ENCODE measurements at places on chromosomes 5 and 9. TPM values are rescaled to one million over a fixed set of nuclear protein-coding genes. Genes with fewer than 3 reads are reported as not detected.

The GFPT2 gene
- polyA plus RNA-seq, result 17.4 TPM

The TAS2R1 gene
- polyA plus RNA-seq, result not detected

The POU5F2 gene
- polyA plus RNA-seq, result 0.11 TPM

The PIK3R1 gene
- 103 TPM for polyA plus RNA-seq

The ADAMTS13 gene
- polyA plus RNA-seq, result 13.4 TPM

The PCAT7 gene
- polyA plus RNA-seq, result not detected

The FABP6 gene
- 4.9 TPM for polyA plus RNA-seq

The FOXD4L6 gene
- polyA plus RNA-seq, result not detected

The NXNL2 gene
- 2.7 TPM for polyA plus RNA-seq

The SPATA31A6 gene
- polyA plus RNA-seq, result not detected

The RORB gene
- polyA plus RNA-seq, result 8.7 TPM

The PCDHGA6 gene
- polyA plus RNA-seq, result 19.2 TPM

The SOHLH1 gene
- polyA plus RNA-seq, result 1.0 TPM

Measured in spinal cord (tissue), 10 donors.